MCF 10A (cell line): ENCODE measurements at places on chromosomes 6 and 20. TPM values are rescaled to one million over a fixed set of nuclear protein-coding genes. Genes with fewer than 3 reads are reported as not detected.
A peak's percentile ranks its signal among the peaks of the same experiment; 100 is the strongest.

- DNase-seq, result no peak
Measured at GRCh38 chr6:108610270-108610839, 49.6 kb downstream of the FOXO3 start.

GRCh38 chr6:68186870-68187269 is 448.2 kb upstream of the ADGRB3 start:
- DNase-seq, result no peak

DNA sequence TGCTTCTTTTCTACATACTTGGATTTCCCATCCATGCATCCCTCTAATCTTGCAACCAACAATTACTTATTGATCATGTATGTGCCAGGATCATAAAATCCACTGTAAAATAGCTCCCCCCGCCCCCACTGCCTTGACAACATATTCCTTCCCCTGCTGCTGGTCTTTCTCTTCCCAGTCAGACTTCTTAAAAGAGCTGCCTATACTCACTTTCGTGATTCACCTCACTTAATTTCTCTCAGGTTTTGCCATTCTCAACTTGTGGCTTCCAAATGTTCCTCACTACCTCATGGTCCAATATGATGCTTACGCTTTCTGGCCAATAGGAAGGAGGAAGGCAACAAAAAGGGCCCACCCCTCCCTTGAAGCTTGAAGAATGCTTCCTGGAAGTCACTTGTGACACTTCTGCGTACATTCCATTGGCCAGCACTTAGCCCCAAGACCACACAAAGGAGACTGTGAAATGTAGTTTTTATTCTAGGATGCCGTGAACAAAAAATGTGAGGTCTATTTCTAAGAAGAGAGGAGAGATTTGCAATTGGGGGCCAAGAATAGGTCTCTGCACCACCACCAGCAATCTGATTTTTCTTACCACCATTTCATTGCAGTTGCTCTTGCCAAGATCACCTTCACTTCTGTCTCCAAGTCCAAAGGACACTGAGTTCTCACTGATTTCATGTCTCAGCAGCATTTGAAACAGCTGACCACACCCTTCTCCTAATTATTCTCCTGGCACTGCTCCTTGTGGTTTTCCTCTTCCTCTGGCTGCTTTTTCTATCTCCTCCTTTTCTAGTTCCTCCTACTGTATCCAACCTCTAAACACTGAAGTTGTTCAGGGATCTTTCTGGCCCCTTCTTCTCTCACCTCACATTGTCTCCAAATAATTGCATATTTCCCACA is 30.8 kb downstream of the CD164 start:
- DNase-seq, result peak; percentile 45

DNA sequence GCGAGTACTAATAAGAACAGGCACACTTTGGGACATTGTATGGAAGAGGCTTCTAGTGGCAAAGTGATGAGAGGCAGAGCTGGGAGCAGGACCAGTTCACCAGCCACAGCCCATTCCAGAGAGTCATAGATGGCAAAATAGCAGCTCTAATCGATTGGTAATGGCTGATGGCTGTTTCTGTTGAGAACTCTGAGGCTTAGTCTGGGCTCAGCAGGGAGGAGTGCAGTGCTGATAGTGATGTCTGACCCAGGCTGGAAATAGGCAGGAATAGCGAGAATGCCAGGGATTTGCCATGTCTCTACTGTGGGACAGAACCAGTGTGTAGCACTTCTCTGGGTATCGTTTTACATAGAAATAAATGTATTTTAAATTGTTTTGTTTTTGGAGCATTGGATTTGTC is 620.0 kb upstream of the FLRT3 start:
- DNase-seq, result no peak

ZC2HC1B gene
- not detected in 2 replicates for total RNA-seq

- no peak for DNase-seq
Measured at GRCh38 chr6:142784344-142784743, 160.6 kb downstream of the HIVEP2 start.

KCNK16 gene
- not detected in 2 replicates for total RNA-seq

MRPL18 gene
- 108 and 120 TPM in 2 replicates for total RNA-seq

- DNase-seq, result no peak
Measured at GRCh38 chr6:34143196-34143883, 2.5 kb downstream of the GRM4 start.

- no peak for DNase-seq
Measured at GRCh38 chr20:44255942-44256341, 8.8 kb downstream of the GDAP1L1 start.

DNA sequence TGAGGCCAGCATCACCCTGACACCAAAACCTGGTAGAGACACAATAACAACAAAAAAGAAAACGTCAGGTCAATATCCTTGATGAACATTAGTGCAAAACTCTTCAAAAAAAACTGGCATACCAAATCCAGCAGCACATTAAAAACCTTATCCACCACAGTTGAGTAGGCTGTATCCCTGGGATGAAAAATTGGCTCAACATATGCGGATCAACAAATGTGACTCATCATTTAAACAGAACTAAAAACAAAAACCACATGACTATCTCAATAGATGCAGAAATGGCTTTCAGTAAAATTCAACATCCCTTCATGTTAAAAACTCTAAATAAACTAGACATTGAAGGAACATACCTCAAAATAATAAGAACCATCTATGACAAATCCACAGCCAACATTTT is 59.6 kb upstream of the PHIP start:
- DNase-seq, result no peak

DNA sequence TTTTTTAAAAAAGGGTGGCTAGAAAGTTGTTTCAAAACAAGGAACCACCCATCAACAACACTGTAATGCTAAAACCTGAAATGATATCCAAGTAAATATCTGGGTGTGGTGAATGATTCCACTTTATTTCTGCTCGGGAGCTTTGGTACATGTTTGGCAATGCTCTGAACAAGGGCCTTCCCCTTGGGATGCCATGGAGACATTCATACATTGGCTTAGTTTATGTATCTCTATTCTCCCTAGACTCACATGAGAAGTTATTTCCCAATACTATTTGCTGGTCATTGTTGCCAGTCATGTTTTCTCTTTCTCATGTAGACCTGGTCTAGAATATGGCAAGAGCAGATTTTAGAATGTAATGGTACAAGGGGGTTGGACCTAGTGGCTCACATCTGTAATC is 22.9 kb downstream of the ADTRP start:
- DNase-seq, result no peak

RAB44 gene
- 0.09 TPM in 1 of 2 replicates, not detected in the other for total RNA-seq

BMP5 gene
- not detected in 2 replicates for total RNA-seq

DNA sequence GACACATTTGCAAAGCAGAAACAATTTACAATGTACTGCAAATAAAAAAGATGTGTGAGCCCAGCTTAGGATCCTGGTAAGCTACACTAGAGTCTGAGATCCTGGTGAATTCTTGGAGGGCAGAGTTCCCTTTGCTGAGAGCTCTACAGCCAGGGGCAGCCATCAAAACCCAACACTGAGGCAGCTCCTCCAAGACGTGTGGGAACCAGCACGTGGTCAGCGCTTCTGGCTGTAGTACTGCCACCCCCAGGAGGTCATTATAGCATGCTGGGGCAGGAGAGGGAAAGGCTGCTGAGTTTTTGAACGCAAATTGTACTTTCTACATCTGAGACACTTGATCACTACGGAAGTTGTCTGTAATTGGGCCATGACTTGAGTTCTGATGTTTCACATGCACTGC is 131.5 kb downstream of the INSM1 start:
- DNase-seq, result no peak

RPS6KA2 gene
- 126 and 157 TPM in 2 replicates for total RNA-seq

- no peak for DNase-seq
Measured at GRCh38 chr20:62952373-62952967, at the start of gene SLC17A9. Gene SLC17A9, plus strand, starts transcription at chr20:62952709. Its CDS starts 122 bp downstream, at chr20:62952831.

ROS1 gene
- 63.0 and 69.6 TPM in 2 replicates for total RNA-seq

ZNF165 gene
- 7.1 and 10.8 TPM in 2 replicates for total RNA-seq

- DNase-seq, result no peak
Measured at GRCh38 chr6:159095616-159096015, 50.8 kb upstream of the TAGAP start.

- DNase-seq, result no peak
Measured at GRCh38 chr6:125477156-125477555, 175.4 kb upstream of the HDDC2 start.

- DNase-seq, result no peak
Measured at GRCh38 chr20:45949542-45950329, 15.3 kb downstream of the PCIF1 start.

- DNase-seq, result no peak
Measured at GRCh38 chr6:133937909-133938308, 15.1 kb upstream of the TBPL1 start.

RSPO4 gene
- total RNA-seq, result not detected in 2 replicates

GRCh38 chr20:49907405-49908257 is 7.7 kb downstream of the SPATA2 start:
- DNase-seq, result no peak

- DNase-seq, result no peak
Measured at GRCh38 chr6:129659590-129660345, 50.2 kb downstream of the ARHGAP18 start.

GRCh38 chr6:118917546-118918328 is 17.2 kb downstream of the MCM9 start:
- DNase-seq, result no peak

- DNase-seq, result no peak
Measured at GRCh38 chr6:142935553-142936517, 9.1 kb downstream of the HIVEP2 start.

GRCh38 chr6:75748743-75749538 is at the start of gene MYO6:
Gene MYO6, plus strand, starts transcription at chr6:75749239. Its CDS starts 68,309 bp downstream, at chr6:75817548.
- DNase-seq, result peak; percentile 66

MYBL2 gene
- total RNA-seq, result 16.4 and 44.3 TPM in 2 replicates

DNA sequence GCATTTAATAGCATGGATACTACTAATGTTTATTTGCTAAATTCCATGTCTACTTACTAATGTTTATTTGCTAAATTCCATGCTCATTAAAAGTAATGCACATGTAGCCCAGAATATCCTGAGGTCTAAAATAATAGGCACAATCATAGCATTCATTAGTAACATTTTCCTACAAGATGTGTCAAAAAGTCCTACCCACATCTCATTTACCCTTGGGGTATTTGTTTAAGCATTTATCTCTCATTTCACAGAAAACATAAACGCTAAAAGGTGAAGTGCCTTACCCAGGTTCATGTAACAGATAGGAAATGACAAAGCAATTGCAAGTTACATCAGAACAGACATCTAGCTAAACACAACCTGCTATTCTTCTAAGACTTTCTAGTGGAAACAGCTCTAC is 457.1 kb downstream of the HACE1 start:
- DNase-seq, result peak; percentile 4

DNA sequence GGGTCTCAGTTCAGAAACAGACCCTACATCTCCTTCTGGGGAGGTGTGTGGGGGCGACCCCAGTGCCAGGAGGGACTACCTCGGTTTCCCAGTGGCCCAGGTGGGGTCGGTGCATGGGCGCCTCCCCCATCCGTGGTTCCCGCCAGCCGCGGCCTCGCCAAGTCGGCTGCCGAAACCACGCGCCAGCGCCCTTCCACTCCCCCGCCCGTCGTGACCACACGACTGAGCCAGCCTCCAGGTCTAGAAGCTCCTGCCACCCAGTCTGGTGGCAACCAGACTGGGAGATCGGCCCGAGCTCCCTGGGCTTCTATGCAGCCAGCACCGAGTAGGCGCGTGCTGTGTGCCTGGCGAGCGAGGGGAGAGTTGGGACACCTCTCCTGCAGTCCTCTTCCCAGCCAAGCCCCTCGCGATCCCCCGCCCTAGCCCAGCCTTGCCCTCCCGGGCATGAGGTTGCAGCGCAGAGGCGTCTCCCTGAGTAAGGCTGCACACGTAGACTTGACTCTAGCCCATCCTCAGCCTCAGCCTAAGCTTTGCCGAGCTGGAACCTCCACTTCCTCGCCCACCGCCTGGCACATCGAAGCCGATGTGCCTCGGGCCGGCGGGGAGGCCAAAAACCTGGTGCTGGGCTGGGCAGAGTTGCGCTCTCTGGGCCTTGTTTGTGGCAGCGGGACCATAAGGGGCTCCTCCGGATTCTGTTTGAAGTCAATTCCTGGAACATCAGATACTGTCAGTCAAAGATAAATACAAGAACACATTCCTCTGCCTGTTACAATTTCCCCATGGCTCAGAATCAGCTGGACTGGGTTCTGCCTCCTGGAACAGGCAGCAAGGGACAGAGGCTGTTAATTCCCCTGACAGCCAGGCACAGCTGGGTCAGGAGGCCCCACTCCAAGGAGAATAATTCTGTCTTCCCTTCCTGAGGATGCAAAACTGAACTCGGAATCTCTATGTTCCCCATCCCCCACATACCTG is 1.5 kb upstream of the CPNE5 start:
- no peak for DNase-seq
